ENCODE measurements at places on chromosomes 6 and 20.

DNA sequence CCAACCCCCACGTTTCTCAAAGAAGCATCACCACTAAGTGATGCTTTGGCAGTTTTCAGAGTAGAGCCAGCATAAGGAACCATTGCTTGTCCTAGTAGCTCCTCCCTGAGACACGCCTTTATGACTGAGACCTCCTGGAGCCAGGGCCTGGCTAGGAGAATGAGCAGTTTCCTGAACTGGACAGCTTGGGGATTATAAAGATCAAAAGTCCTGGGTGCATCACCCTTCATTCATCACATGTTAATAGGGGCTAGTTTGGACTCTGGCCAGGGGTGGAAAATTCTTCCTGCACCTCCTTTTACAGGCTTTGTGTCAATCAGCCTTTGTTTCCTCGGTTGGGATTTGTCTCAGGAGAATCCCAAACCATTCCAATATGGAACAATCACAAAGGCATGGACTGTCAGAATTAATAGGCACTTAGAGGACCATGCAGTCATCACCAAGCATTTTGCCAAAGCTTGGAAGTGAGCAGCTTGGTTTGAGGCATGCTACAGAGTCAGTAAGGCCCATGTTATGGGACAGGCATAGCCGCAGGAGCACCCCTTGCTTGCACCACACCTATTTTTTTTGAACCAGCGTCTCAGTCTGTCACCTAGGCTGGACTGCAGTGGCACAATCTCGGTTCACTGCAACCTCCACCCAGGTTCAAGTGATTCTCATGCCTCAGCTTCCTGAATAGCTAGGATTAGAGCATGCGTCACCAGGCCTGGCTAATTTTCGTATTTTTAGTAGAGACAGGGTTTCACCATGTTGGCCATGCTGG is 64.9 kb upstream of the TGM3 start:
- no peak for DNase-seq

GRCh38 chr6:6711832-6712448 is 123.4 kb downstream of the LY86 start:
- DNase-seq: peak; percentile 94

- no peak for DNase-seq
Measured at GRCh38 chr6:84415517-84415916, 188.1 kb upstream of the CEP162 start.

DNA sequence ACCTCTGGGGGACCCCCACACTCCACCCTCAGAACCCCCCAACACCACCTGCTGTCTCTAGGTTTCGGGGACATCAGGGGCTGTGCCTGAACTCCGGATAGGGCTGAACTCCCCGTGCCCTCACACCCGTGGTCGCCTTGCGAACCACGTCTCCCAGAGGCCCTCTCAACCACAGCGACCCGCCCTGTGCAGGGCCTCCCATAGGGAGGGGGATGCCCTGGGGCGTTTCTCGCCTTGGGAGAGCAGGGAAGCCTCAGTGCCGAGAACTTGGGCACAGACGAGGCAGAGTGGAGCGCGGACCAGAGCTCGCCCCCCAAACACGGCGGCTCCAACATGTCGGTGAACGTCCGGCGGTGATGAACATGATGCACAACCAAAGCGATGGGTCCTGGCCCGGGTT is 6.8 kb downstream of the FRMD1 start:
- DNase-seq: no peak

DNA sequence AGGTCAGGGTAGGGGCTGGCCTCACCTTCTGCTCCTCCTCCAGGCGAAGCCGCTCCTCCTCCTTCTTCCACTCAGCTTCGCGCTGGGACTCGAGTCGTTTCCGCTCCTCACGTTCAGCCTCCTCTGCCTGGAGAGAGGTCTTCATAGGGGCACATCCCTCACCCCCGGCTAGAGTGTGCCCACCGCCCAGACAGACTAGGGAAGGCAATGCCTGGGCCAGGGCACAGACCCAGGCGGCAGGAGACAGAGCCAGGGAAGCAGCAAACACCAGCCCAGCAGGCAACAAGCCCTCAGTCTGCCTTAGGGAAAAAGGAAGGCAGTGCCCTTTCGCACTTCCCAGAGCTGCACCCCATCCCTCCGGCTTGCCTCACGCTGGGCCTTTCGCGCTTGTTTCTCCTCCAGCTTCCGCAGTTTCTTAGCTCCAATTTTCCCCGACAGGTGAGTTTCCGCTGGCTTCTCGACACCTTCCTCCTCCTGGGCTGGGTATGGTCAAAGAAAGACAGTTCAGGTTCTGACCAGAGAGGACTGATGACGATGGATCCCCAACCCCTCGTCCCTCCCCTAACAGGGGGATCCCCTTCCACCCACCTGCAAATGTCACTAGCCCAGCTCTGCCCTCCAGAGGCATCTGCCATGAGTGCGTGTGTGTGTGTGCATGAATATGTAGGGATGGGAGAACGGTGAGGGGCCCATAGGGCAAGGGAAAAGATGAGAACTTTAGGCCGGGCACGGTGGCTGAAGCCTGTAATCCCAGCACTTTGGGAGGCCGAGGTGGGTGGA is 4.3 kb downstream of the DDRGK1 start:
- no peak for DNase-seq

DNA sequence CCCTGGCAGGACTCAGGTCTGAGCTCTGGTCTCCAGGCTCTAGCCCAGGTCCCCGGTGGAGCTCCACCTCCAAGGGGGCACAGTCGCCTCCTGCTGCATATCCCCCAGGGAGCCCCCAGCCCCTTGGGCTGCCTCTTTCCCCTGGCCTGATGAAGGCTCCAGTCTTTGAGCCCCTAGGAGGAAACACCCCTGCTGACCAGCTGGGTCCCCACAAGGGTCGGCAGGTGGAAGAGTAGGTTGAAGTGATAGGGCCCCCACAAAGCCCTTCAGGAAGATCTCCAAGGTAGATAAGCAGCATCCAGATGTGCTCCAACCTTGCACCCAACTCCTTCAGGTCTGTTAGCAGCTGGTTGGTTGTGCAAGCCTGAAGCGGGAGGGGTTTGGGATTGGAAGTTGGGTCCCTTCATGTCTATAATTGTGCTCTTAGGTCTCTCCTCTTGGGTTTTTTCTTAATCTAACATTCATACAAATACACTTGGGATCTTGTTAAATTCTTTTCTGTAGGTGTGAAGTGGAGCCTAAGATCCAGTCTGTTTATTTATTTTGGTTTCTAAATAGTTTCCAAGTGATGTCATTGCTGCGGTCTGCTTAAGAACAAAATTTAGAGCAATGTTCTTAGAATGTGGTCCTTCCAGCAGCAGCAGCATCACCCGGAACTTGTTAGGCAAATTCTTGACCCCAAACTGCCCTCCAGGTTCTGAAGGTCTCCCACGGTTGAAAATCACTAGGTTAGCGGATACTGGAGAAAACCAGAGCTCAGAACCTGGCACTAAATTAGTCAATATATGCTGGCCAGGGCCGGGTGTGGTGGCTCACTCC is 5.1 kb downstream of the UBE2C start:
- DNase-seq: no peak

DNA sequence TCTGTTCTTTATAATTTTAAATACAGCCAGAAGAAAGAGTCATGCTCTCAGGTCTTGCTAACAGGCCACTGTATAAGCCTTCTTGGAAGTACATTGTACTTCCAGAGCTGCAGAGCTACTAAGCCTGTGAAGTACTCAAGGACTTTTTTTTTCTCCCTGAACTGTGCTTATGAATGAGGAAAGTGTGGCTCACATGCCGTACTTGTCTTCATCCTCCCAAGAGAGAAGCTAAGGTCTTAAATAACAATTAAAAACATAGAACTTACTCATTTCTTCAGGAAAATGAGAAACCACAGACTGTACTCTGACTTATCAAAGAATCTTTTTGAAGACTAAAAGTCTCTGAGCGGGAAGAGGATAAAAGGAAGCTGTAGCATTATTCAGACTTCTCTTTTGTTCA is 218.3 kb downstream of the HTR1B start:
- DNase-seq: peak; percentile 56

- DNase-seq: no peak
Measured at GRCh38 chr6:921400-921799, 228.5 kb upstream of the EXOC2 start.

DNA sequence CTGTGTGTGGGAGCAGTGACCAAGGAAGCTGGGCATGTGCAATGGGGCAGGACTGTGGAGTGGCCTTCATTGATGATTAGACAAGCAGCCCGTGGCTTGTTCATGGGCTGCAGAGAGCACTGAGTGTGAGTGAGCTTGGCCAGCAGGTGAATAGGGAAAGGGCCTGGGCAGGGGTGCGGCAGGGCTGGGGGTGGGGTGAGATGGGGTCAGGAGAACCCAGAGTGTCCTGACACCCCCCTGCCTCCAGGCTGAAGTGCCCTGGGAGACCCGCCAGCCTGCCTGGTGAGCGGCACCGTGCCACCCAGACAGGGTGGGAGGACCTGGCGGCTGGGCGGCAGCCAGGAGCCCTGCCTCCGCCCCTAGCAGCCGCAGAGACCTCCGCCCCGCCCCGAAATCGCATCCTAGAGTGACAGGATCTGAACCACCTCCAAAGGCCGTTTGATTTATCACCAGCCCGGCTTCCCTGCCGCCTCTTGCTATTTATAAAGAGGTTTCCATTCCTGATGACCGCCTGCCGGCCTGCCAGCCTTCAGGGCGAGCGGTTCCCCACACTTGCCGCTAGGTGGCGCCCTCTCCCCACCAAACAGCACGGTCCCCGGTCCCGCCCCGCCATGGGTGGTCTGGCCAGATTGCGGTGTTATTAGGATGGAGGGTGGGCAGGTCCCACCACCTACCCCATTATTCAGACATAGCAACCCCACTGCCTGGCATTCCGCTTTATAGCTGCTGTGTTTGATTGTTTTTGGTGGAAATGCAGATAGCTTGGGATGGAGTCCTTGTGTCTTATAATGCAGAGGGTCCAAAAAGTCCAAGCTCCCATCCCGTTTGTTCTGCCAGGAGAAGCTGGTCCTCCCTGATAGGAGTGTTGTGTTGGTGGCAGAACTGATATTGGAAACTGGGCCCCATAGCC is 3.5 kb downstream of the MYLK2 start:
- DNase-seq: peak; percentile 82

DNA sequence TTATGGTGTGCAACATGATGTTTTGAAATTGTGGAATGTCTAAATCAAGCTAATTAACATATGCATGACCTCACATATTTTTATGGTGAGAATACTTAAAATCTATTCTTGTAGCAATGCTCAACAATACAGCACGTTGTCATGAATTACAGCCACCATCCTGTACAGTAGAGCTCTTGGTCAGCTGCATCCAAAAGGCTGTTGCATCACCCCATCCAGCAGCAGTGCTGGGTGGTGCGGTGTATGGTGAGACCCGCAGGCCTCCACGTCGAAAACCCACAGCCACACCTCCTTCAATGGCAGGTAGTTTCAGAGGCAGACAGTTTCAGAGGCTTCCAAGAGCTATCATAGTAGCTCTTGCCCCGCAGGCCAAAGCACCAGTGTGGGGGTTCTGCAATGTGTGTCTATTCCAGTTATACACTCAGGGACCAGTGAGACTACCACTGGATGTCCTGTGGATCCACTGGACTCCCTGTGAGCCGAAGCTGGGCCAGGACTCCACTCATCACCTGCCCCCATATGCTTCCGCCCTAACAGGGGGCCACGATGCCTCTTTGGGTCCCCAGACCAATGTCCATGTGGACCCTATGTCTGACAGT is 23.4 kb downstream of the PACSIN1 start:
- no peak for DNase-seq

DNA sequence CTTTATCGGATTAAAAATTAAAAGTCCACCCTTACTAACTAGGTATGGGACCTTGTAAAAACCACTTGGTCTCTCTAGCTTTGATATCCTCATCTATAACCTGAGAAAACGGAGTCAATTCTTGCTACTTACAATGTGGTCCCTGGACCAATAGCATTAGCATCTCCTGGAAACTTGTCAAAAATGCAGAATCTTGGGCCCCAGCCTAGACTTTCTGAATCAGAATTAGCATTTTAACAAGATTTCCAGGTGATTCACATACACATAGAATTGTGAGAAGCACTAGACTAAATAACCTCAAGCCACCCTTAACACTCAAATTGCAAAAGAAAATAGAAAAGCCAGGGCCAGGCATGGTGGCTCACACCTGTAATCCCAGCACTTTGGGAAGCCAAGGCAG is 96.6 kb downstream of the RNGTT start:
- DNase-seq: no peak

DNA sequence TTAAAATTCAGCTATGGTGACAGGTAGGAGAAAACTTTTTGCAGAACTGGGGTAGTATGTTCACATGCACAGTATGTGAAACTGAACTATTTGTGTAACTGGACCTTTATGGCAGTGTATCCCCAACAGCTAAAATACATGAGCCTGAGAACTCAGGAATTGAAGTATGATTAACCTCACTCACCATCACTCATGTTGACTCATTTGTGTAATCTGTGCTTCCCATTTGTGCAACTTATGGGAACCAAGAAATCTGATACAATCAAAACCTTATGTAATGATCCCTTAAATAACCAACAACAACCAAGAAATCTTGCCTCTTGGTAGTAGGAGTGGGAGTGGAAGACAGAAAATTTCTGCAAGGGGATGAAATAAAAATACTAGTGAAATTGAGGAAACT is 674.9 kb downstream of the HDGFL1 start:
- no peak for DNase-seq

DNA sequence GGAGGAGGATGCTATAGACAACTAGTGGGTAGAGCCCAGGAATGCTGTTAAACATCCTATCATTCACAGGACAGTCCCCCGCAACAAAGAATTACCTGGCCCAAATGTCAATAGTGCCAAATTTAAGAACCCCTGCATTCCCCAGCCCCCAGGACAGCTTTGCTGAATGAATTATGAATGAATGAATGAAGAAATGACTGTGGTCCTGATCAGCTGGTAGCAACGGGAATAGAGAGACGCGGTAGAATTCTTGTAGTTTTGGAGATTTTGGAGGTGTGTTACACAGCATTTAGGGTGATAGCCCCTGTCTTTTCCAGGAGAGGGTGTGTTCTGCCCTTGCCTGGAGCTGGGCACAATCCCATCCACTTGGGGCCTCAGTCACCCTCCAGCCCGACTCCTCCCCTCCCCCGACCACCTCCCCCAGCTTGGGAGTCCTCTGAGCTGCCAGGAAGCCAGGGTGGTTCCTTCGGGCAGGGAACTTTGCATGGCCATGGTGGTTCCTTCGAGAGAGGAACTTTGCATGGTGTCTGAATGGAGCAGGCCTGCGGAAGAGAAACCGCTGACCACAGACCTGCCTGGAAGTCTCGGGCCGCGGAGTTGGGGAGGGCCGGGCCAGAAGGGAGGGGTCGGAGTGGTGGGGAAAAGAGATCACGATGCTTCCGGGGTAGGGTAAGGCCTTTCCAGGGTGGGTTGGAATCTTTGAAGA is 1.0 kb upstream of the HCK start:
- DNase-seq: peak; percentile 79

DNA sequence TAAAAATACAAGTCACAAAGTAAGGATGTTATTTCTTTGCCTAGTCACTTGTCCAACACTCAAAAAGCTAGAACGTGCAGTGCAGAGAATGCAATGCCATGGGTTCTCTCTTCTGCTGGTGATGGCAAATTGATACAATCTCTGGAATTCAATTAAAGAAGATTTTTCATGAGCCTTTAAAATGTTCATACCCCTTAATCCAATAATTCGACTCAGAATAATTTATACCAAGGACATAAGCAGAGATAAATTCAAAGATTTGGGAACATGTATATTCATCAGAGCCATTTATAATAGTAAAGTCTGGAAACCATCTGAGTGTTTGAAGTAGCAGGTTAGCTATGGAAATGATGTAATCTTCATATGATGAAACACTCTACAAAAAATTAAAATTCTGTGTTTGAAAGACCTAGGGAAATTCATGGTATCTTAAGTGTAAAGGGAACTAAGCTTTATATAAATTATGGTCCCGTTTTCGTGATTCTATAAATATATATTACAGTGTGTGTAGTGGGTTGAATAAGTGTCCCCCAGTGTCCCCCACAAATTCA is 2.8 kb upstream of the AGPAT4 start:
- no peak for DNase-seq

GRCh38 chr6:88856566-88856965 is 106.9 kb downstream of the RNGTT start:
- DNase-seq: no peak

GRCh38 chr6:122609881-122610689 is at the start of gene PKIB:
TSS of gene PKIB (plus strand) at chr6:122610405. CDS start at chr6:122717795, 107,390 bp downstream.
- DNase-seq: peak; percentile 84

Measured in hematopoietic multipotent progenitor cell treated with erythropoietin and hydrocortisone succinate and interleukin-3 and kit ligand, for 4 days (in vitro differentiated cells).